ENCODE measurements at places on chromosomes 2 and 18.

DNA sequence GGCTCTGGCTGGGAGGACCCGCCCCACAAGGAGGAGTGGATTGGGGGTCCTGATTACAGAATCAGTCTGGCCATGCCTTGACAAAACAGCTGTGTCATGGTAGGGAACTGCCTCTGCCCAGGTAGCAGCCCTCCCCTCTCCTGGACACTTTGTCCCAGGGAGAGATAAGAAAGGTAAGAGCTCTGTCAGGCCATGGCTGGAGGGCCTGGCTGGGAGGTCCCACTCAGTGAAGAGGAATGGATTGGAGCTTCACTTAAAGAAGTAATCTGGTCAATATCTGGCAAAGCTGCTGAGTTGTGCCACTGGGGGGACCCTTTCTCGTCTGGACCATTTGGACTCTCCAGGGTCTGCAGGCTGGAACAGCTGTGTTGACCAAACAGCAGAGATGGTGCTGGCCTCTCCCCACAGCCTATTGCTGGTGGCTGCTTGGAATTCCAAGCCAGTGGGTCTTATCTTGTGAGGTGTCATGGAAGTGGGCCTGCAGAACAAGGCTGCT is 75.4 kb downstream of the EPC2 start:
- no peak for DNase-seq

DNA sequence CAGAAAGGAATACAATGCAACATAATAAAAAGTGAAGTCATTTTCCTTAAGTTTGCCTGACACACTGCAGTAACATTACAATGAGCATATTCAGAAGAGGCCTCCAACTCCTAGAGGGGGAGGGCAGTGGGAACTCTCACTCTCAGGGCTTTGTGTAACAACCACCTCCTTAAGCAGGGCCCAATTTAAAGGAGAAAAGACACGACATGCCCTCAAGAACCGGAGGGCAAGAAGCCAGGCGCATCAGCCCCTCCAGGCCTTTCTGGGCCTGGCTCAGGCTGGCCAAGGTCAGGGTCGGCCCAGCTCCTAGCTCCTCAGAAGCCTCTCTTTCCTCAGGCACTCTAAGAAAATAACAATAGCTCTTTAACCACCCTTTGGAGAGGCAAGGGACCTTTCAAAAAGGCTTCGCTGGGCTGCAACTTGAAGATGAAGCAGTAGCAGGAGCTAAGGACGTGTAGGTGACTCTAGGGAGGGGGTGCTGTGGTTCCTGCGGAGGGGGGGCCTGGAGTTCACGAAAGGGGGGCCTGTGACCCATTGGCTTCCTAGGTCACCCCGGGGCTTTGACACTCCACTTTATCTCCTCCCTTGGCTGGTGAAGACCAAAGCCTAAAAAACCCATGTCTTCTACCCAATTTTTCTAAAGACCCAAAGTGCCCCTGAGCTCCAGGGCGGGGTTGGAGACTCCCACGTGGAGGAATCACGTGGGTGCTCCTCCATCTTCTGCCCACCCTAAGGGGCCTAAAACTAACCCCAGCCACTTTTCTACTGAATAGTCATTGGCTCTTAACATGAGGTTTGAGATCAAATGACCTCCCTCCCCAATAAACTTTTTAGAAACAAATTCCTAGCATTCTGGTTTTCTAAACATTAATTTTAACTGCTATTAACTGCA is 13.3 kb downstream of the SERTAD2 start:
- DNase-seq, result no peak

GRCh38 chr2:85194780-85195480 is 61.7 kb downstream of the TCF7L1 start:
- DNase-seq, result no peak

GRCh38 chr18:74806073-74806472 is 208.4 kb downstream of the ZNF407 start:
- no peak for DNase-seq

DNA sequence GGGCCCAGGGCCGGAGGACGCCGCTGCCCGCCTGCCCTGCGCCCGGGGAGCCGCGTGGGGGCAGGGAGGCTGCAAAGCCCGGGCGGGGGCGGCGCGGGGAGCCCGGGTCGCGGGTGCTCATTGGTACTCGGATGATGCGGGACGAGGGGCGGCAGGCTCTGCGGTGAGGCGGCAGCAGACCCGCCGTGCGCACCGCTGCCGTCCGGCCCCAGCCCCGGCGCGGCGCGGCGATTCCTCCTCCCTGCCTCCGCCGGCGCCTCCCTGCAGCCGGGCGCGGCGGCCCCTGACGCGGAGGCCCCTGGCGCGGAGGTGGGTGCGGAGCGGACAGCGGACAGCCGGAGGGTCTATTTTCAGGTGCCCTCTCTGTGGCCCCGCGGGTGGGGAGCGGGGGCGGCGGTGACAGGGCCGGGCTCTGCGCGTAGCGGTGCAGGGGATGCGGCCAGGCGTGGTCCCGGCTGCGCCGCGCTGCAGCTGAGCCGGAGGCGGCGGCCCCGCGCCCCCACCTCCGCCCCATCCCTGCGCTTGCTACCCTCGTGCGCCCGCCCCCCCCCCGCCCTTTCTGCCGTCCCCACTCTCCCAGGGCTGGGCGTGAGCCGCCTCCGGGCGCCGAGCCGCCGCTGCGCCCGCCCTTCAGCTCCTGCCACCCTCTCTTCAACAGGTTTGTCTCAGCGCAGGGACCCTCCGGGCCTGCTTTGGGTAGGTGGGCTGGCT is 640 bp downstream of the SPTBN1 start:
- DNase-seq, result no peak

GRCh38 chr18:68494802-68495581 is 219.9 kb downstream of the TMX3 start:
- no peak for DNase-seq

GRCh38 chr2:119431976-119432850 is 559 bp downstream of the TMEM37 start:
- DNase-seq, result no peak
